RPMI7951 (cell line): ENCODE measurements at places on chromosomes 1 and 21. TPM values are rescaled to one million over a fixed set of nuclear protein-coding genes. Genes with fewer than 3 reads are reported as not detected.

OR2L13 gene
- not detected in 2 replicates for total RNA-seq

CFAP141 gene
- not detected in 2 replicates for total RNA-seq

CNIH3 gene
- 21.0 and 24.5 TPM in 2 replicates for total RNA-seq

SLAMF1 gene
- total RNA-seq = 0.12 TPM in 1 of 2 replicates, not detected in the other

S100A7 gene
- not detected in 2 replicates for total RNA-seq

C8B gene
- total RNA-seq = not detected in 2 replicates

SPRR4 gene
- not detected in 2 replicates for total RNA-seq

GUCA2A gene
- total RNA-seq = not detected in 2 replicates

TIE1 gene
- 0.68 and 0.84 TPM in 2 replicates for total RNA-seq

TNNT2 gene
- not detected in 2 replicates for total RNA-seq

NBPF8 gene
- total RNA-seq = 3.9 and 5.2 TPM in 2 replicates

ATXN7L2 gene
- total RNA-seq = 2.2 and 3.0 TPM in 2 replicates

ATP6V1G3 gene
- total RNA-seq = not detected in 2 replicates

CFAP107 gene
- not detected in 2 replicates for total RNA-seq

MATN1 gene
- total RNA-seq = 0.20 and 0.48 TPM in 2 replicates

OBSCN gene
- total RNA-seq = 0.10 and 0.24 TPM in 2 replicates

PLPPR5 gene
- total RNA-seq = 0.20 and 0.24 TPM in 2 replicates

KIAA0040 gene
- total RNA-seq = 0.59 and 1.2 TPM in 2 replicates

DONSON gene
- 36.8 and 48.8 TPM in 2 replicates for total RNA-seq

TAS1R3 gene
- 0.48 and 0.68 TPM in 2 replicates for total RNA-seq

TOMM20 gene
- 68.8 and 74.9 TPM in 2 replicates for total RNA-seq
